Fibroblast of skin of left quadriceps (primary cell): ENCODE measurements at places on chromosomes 1 and 21.

DNA sequence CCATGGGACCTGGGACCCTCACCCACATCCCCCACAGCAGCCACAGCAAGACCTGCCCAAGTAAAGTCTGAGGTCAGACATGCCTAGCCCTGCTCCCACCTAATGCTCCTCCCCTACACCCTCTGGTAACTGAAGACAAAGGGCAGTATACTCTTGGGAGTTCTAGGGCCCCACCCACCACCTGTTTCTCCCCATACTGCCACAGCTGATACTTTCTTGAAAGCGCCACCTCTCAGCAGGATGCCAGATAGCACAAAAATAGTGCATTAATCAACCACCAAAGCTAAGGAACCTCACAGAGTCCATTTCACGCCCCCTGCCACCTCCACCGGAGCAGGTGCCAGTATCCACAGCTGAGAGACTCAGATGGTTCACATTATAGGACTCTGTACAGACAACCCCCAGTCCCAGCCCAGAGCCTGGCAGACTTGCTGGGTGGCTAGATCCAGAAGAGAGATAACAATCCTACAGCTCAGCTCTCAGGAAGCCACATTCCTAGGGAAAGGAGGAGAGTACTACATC, 238.1 kb downstream of the LRRC40 start:
- DNase-seq: no peak

DNA sequence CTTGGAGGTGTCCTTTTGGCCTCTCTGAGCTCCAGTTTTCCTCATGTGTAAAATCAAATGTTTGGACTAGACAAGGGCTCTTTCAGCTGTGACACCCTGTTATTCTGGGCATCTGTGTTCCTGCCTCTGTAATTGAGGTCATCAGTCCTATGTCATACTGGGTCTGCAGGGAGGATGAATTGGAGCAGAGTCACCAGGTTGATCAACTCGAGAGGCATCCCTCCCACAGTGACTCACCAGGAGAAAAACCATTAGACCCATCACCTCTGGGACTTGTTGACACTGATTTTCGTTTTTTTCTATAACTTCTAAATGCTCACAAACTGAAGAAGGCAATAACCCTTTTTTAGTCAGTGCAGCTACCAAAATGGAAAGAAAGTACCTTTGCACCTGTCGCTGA, 82.2 kb downstream of the ST6GALNAC5 start:
- DNase-seq: no peak

GRCh38 chr1:194535369-194535768, 1349.0 kb upstream of the B3GALT2 start:
- peak; percentile 10 for DNase-seq

DNA sequence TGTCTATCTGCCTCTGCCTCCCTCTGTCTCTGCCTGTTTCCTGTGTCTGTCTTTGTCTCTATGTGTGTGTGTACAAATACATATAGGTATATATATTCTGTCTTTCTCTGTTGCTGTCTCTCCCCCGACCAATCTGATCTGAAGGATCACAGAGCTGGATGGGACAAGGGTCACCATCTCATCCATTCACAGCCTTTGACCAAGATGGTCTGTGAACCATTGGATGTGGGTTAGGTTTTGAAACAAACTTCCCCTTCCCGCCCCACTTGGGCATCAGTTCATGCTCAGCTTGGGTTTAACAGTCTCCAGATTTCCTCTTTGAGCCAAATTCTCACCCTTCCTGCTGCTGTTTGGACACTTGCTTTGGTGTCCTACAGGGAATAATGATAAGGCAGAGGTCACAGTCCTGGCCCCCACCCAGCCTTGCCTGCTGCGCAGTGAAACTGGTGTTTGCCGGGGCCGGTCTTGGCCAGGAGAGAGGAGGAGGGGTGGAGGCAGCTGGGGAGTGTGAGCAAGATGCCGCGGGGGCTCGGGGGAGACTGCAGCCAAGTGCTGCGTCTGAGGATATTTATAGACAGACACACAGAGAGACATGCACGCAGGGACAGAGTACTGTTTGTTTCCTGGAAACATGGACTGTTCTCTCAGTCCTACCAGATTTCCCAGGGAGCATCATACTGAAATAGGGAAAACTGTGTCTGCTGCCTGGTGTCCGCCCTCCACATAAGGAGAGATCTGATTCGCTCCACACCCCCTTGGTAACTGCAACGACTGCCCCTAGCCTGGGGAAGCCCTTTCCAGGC, 27.0 kb upstream of the BTG2 start:
- peak; percentile 43 for DNase-seq

DNA sequence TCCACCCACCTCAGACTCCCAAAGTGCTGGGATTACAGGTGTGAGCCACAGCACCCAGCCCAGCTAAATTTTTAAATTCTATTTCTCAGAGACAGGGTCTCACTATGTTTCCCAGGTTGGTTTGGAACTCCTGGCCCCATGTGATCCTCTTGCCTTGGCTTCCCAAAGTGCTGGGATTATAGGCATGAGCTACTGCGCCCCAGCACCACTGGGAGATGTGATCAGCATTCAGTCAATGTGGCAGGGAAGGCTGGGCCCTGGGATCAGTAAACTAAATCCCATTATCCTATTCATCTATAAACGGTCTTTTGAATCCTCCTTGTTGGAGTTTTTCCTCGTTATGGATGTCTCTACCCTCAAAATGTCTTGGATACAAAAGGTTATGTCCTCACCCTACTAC, 113.5 kb downstream of the PGBD5 start:
- DNase-seq: no peak

DNA sequence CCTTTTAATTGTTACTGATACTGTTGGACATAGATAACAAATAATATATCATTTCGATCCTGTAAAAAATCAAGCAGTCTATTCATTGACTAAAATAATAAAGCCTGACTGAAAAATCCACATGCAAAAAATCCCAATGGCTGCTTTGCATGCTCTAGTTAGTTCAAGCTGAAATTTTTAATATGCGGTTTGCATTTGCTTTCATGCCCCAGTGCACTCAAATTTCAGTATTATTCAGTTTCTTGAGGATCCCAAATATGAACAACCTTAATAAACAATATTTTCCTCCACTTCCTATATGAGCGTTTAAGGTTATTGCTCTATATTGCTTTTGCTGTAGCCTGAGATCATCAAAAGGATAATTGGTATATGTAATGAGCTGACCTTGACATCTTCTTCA, 75.1 kb upstream of the DPH5 start:
- DNase-seq: no peak

GRCh38 chr1:202348005-202348508, 442 bp upstream of the PPP1R12B start:
- no peak for DNase-seq

DNA sequence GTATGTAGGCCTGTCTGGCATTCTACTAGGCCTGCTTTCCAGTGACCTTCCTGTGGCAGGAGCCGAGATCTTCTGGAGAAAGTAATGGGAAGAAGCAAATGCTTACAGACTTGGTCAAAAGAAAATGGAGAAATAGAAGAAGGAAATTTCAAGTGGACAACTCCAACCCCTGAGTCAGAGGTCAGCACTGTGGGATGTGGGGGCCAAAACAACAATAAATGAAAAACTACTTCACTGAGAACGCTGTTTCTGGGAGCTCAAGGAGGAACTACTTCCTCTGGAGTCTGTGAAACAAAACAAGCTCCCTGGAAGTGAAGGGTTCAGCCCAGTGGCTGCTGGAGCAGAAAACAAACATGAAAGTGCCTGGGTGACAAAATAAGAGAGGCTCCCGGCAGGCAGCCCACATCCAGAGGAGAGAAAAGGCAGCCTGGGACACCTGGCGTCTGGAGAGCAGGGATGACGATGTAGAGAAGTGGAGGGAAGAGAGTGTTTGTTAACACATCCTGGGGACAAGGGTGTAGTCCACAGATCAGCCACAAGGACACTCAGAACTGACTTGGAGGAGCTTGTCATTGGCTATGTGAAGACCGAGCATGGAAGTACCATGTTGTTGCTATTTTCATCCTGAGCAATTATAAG, 355.2 kb downstream of the SMYD3 start:
- no peak for DNase-seq

- DNase-seq: no peak
Observed at GRCh38 chr1:101187297-101187696, 49.5 kb upstream of the S1PR1 start.

DNA sequence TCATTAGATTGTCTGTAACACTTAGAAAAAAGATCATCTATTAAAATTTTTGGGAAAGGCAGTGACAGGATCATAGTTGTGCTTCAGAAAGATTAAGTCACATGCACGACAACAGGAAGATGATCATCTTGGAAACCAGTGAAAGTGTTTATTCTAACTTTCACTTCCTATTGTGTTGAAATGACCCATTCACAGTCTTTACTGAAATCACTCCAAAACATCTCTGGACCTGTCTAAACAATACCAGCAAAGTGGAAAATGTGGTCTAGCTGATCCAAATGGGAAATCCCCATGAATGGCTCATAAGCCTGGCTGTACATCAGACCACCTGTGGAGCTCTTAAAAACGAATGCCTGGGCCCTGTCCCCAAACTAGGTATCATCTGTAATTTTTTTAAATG, 111.1 kb upstream of the ETV3 start:
- DNase-seq: no peak

- no peak for DNase-seq
Observed at GRCh38 chr1:212158912-212159796, 123.6 kb downstream of the DTL start.

- DNase-seq: peak; percentile 67
Observed at GRCh38 chr1:39098546-39099250, 72.5 kb downstream of the NDUFS5 start.

DNA sequence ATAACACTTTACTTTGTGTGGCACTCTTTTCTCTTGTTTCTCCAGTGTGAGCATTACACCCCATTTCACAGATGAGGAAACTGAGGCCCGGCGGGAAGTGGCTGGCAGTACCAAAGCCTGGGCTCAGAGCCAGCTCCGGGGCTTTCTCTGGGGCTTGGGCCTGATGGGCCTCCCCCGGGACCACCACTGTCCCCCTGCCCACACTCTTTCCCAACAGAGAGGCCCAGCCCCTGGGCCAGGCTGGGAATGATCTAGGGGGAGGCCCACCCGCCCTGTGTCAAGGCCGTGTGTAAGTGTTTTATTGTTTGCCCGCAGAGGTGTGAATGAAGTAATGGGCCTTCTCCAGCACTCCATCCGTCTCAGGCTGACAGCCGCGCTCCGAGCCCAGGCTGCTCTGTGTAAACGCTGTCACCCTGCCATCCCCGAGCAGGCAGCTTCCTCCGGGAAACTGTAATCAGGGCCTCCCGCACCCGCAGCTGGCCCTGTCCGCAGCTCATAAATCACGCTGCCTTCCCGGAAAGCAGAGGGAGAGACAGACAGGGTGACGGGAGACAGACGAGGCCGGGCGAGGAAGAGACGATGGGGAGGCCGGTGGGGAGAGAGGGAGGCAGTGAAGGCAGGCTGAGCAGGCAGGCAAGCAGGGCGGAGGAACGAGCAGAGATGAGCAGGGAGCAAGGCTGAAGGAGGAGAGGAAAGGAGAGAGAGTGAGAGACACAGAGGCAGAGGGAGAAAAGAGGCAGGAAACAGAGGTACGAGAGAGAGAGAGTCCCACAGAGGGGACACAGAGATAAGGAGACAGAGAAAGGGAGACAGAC, 109.7 kb upstream of the ZBTB40 start:
- DNase-seq: peak; percentile 76

GRCh38 chr1:11592752-11593151, 61.5 kb downstream of the FBXO2 start:
- no peak for DNase-seq
